ENCODE measurements at places on chromosomes 1 and 21.

GRCh38 chr1:67771749-67772148 is 61.5 kb downstream of the GNG12 start:
- peak; percentile 49 for DNase-seq

- no peak for DNase-seq
Measured at GRCh38 chr1:232457595-232457994, 172.3 kb downstream of the SIPA1L2 start.

- DNase-seq: no peak
Measured at GRCh38 chr1:36415661-36416326, 18.1 kb upstream of the LSM10 start.

DNA sequence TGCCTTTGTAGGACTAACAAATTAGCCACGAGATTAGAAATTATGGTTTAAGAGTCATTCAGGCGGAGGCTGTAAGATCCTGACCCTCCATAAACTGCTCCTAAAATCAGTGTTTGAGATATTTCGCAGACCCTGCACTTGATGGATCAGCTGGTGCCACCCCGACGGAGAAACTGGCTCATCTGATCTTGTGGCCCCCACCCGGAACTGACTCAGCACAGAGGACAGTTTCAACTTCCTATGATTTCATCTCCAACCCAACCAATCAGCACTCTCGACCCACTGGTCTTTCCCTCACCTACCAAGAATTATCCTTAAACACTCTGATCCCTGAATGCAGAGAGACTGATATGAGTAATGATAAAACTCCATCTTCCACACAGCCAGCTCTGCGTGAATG is 3.7 kb upstream of the JAM2 start:
- DNase-seq: no peak

DNA sequence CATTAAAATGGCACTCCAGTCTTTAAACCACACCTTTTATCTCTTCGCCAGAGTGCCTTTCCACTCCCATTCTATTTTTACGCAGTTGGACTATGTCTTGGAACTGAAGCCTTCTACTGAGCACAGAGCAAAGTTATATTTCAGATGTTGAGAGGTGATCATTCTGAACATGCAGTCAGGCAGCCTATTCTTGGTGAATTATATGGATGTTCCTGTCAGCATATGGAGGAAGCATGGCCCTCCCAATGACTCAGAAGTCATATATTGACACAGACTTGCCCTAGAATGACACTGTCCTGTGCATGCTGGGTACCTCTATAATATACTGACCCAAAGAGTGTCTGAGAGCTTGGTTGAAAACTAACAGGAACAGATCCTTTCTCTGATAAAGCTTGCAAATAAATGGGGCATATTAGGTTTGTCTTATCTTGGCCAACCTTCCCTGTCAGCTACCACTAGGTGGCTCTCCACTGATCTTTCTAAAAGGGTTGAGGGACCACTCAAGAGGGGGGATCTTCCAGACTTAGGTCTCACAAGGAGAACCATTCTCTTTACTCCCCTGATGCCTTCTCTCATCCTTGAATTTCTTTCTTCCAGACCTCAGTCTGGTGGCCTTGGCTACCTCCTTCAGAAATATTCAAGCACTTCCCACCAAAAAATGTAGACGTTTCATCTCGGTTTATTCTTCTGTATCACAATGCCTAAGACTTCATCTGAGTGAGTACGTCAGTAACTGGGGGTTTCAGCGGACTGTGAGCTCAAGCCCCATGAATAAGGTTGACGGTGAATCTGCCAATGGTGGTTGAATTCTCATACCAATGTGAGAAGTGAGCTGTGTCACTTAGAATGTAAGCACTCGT is 11.8 kb upstream of the ALG14 start:
- DNase-seq: no peak

GRCh38 chr1:164842870-164843269 is 283.9 kb downstream of the PBX1 start:
- DNase-seq: no peak

DNA sequence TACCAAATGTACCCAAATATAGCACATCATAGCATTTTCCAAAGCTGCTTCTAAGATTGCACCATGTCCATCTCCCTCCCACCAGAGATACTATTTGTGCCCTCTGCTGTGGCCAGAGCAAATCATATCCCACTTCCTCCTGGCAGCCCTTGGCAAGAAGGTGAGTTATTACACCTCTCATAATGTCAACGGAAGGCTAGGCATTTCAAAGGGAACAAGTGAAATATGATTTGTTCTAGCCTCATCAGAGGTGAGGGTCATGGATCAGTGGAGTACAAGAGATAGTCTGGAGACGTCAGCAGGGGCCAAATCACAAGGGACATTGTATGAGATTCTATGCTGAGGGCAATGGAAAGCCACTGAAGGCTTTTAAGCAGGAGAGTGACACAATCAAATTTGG is 90.2 kb upstream of the BCAR3 start:
- no peak for DNase-seq

DNA sequence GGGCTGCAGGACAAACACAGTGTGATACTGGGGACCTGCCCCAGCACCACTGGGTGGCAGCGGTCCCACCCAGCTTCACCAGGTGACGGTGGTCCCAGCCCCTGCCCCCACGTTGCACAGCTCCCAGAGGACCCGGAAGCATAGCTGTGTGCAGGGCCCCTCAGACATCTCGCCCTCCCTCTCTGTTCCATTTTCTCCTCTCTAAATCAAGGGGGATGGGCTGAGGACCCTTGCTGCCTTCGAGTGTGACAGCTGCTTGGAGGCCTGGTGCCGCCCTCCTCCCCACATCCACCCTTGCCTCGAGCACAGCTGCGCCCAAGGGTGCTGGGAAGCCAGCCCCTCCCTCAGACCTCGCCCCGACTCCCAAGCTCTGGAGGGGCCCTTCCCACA is 16.1 kb upstream of the LRRC3 start:
- DNase-seq: no peak

DNA sequence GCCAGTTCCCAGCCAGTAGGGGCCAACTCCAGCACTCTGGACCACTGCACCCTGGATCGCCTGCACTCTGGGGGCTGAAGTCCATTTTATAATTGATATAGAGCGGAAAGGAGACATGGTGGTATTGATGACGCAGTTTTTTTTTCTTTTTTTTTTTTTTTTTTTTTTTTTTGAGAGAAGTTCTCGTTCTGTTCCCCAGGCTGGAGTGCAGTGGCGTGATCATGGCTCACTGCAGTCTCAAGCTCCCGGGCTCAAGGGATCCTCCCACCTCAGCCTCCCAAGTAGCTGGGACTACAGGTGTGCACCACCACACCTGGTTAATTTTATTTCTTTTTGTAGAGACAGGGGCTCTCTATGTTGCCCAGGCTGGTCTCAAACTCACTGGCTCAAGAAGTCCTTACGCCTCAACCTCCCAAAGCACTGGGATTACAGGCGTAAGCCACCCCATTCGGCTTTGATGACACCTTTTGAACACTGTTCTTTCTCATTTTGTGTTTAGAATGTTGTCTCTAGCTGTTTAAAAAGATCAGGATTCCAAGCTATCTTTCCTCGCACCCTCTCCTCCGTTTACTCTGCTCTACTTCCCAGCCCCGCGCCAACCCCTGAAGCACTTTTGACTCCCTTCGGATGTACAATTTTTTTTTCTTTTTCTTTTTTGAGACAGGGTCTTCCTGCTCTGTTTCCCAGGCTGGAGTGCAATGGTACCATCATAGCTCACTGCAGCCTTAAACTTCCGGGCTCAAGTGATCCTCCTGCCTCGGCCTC is 960 bp downstream of the MX2 start:
- no peak for DNase-seq

DNA sequence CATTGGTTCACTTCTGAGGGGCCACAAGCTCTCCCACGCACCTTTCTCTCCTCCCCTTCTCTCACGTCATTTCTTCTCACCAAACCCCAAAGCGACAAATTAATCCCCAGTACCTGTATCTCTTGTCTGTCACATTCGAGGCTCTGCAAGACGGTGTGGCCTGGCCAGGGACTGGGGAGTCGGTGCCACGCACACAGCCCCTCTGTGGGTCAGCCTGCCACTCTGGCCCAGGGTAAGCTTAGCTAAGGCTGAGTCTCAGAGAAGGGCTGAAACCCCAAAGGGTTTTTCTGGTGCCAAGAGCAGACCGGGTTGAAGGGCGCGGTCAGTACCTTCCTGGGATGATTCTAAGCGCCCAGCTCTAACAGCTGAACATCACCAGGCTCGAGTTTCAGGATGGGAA is 34.2 kb upstream of the ZBTB40 start:
- no peak for DNase-seq

GRCh38 chr21:40641042-40641441 is 205.9 kb downstream of the DSCAM start:
- DNase-seq: no peak

DNA sequence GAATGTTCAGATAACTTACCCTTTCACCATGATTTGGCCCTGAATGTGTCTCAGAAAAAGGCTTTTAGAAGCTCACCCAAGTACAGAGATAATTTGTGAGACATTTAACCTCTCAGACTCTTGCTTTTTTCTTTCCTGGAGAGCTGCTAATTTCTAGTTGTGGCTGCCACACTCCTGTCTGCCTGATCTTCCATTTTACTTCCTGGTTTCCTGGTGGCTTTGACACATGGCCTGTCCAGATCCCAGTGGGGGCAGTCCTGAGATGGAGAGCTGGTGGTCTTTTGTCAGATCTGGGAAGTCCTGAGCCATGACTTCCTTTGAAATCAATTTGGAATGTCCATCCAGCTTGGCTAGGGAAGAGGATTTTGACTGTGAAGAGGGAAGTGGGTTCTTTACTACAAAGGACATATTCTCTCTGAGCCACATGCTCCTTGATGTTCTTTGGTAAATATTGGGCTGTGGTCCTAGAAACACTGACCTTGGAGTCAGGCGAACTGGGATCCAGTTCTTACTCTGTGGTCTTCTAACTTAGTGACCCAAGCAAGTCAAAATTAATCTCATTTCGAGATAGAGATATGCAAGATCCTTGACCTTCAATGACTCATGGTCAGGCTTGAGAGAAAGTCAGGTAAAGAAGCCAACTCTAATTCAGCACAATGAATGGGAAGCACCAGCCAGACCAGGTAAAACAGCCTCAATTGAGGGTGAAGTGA is 78.0 kb upstream of the HSD17B7 start:
- DNase-seq: no peak

- DNase-seq: no peak
Measured at GRCh38 chr21:42550817-42551216, 37.2 kb downstream of the SLC37A1 start.

DNA sequence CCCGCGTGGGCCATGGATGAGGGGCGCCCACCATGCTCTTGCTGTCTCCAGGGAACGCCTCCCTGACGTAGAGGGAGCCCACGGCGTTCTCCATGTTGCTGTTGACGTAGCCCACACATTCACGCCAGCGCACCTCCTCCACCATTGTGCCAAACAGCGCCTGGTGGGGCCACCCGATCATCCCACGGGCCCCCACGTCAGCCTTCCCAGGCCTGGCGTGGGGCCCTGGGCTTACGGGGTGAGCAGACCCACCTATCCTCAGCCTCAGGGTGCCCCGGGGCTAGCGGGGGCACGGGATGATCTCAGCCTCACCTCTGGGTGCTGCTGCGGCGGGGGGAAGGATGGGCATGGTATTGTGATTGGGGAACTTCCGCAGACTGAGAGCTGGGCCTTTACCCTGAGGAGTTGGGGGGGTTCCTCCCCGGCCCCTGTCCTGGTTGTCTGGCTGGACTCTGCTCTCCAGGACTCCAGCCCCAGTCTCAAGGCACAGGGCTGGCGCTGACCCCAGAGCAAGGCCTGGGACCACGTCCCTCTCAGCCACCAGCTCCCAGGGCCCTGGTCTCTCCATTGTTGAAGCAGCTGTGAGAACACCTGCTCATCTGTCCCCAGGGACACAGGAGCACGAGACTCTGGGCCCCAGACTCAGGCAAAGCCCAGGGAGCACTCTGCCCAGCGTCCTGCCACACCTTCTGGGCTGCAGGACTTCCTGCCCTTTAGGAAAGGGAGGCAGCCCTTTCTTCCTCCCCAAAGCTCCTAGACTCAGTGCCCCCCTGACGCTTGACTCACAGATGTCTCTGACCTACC is 10.2 kb downstream of the PRXL2B start:
- DNase-seq: no peak

- peak; percentile 3 for DNase-seq
Measured at GRCh38 chr1:41642922-41643821, 158.7 kb upstream of the EDN2 start.

DNA sequence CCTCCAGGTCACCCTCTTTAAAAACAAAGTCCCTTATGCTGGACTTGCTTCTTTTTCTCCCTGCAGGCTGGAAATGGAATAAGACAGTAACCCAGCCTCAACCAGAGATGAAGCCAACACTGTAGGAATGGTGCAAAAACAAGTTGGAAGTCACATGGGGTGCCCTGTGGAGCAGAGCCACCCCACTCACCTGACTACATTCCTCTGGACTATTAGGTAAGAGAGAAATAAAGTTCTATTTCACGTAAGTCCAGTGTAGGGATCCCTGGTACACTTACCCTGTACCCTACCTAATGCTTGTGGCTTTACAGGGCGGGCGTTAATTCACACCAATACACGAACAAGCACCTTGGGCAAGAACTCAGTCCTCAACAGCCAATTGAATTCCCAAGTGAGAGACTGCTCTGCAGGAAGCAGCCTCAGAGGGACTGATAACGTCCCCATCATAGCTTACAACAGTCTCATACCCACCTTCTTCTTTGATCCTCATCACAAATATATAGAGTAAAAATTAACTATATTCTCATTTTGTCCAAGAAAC is 112.5 kb upstream of the FGGY start:
- DNase-seq: no peak

GRCh38 chr1:210250998-210251679 is 18.5 kb downstream of the SERTAD4 start:
- DNase-seq: peak; percentile 88

GRCh38 chr1:172286629-172287076 is 133.8 kb upstream of the C1orf105 start:
- no peak for DNase-seq

- DNase-seq: no peak
Measured at GRCh38 chr1:42753070-42753469, 13.0 kb upstream of the CLDN19 start.

GRCh38 chr1:244326757-244327156 is 125.0 kb downstream of the ADSS2 start:
- DNase-seq: no peak

GRCh38 chr1:157288996-157289395 is 150.8 kb upstream of the ETV3 start:
- no peak for DNase-seq
